ENCODE measurements at places on chromosomes 13 and 19.

DNA sequence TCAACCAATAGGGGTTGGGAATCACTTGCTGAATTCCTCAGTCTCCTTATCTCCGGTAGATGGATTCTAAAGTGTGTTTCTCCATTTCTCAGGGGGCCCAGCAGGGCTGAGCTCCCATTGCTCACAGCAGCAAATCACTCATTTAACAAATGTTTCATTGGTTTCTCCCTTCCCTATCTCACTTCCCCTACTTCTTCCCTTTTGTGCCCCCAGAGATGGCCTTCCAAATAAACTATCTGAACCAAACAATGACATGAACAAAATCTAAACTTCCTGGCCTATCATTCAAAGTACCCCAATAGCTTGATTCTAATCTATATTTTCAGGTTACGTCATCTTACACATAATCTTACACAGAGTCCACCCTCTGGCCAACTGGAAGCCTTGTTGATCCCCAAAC lies 60.4 kb downstream of the DLEU7 start:
- DNase-seq, result no peak

DNA sequence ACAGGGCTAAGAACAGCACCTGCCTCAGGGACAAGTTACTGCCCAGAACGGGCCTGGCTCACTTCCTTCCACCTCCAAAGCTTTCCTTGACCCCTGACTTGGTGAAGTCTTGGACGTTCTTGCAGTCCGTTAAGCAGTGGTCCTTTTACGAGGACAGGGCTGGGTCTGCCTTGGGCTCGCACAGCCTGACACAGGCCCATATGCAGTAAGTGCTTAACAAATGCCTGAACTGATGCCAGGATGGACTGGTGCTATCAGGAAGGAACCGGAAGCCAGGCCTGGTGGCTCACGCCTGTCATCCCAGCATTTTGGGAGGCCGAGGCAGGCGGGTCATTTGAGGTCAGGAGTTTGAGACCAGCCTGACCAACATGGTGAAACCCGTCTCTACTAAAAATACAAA lies 1.8 kb upstream of the PLK5 start:
- no peak for DNase-seq

- no peak for DNase-seq
Measured at GRCh38 chr19:46256855-46257254, 27.3 kb downstream of the IGFL1 start.

GRCh38 chr19:2634960-2635359 lies 67.5 kb downstream of the GNG7 start:
- DNase-seq, result no peak

DNA sequence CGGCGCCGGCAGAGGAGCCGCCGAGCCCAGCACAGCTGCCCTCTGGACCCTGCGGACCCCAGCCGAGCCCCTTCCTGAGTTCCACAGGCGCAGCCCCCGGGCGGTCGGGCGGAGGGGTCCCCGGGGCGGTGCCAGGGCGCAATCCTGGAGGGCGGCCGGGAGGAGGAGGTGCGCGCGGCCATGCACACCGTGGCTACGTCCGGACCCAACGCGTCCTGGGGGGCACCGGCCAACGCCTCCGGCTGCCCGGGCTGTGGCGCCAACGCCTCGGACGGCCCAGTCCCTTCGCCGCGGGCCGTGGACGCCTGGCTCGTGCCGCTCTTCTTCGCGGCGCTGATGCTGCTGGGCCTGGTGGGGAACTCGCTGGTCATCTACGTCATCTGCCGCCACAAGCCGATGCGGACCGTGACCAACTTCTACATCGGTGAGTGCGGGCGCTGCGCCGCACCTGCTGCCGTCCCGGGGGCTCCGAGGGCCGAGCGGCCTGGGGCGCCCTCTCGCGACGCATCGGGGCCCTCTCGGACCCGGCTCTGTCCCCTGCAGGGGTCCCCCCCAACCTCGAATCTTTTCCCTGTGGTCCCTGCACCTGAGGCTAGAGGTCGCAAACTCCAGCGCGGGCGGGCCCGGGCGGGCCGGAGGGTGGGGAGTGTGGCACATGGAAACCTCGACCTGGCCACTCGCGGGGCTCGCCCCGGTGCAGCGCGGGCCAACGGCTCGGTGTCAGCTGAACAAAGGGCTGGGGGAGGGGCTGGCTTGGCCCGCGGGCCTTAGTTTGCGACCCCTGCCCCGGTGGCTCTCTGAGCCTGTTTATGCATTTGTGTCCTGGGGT lies at the start of gene KISS1R:
Gene KISS1R, plus strand, starts transcription at position 11 of the 829 bp plus-strand sequence. Its CDS starts 170 bp downstream, at position 181.
- peak; percentile 54 for DNase-seq

DNA sequence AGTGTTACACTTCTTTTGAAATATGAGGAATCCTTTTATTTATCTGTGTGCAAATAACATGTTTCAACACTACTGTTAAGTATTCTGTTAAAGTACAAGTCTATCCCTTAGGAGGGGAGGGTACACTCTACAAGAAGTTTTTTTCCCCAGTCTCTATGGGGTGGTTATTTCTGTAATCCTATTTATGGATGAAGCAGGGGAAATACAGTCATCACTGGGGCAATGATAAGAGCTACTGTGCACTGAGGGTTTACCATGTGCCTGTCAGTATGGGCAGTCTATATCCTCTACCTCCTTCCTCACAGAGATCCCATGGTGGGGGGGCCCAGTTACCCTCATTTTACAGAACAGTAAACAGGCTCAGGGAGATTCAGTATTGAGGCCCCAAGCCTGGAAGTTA lies 16.6 kb upstream of the TRIM13 start:
- DNase-seq, result no peak

DNA sequence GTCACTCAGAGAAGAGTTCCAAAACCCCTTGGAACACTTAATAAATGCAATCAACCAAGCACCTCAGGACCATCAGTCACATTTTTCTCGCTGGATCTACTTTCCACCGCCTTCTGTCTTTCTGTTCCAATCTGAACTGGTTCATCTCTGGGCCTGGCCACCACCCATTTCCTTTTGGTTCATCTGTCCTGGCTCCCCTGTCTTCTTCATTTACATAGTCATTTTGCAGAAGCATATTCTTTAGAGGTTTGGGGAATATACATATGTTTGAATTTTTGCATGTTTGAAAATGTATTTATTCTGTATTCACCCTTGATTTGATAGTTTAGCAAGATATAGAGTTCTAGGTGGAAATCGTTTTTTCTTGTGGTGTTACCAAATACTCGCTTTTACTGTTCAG lies 188.2 kb downstream of the MTUS2 start:
- DNase-seq, result no peak

GRCh38 chr19:341386-342127 lies 3.0 kb downstream of the MIER2 start:
- no peak for DNase-seq

GRCh38 chr13:67833564-67833963 lies 603.4 kb upstream of the PCDH9 start:
- DNase-seq, result no peak

GRCh38 chr13:81683521-81683920 lies 1342.6 kb upstream of the SPRY2 start:
- no peak for DNase-seq

GRCh38 chr13:101139081-101139480 lies 277.2 kb downstream of the NALCN start:
- DNase-seq, result no peak

GRCh38 chr13:110442930-110443621 lies 118.4 kb downstream of the RAB20 start:
- DNase-seq, result no peak

DNA sequence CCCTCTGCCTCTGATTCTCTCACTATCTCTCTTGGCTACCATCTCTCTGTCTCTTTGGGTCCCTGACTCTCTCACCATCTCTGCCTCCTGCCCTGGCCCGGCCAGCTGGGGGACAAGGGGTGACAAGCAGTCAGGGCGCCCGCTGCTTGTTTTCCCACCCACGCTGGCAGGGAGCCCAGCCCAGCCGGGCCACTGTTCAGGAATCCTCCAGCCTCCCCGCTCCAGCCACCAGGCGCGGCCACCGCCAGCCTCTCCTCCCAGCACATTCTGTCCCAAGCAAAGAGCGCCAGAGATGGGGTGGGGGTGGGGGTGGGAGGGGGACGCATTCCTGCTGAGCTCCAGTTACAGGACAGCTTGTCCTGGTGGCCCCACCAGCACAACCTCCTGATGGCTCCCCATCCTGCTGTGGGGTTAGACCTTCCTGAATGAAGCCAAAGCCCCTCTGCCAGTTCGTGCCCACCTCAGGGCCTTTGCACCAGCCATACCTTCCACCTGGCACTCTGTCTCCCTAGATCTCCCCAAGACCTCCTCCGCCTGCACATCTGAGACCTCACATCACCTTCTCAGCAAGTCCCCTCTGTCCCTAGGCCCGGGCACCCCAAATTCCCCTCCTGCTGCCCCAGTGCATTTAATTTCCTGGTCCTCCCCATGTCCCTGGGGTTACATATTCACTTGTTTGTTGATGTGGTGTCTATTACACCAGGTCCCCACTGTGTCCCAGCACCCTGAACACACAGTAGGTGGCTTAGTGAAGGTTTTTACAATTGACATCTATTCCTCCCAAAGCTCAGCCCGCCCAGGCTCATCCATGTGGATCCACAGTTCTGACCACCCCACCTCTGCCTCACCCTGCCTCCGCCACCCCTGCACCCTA lies 12.5 kb downstream of the ARRDC2 start:
- DNase-seq, result peak; percentile 64

DNA sequence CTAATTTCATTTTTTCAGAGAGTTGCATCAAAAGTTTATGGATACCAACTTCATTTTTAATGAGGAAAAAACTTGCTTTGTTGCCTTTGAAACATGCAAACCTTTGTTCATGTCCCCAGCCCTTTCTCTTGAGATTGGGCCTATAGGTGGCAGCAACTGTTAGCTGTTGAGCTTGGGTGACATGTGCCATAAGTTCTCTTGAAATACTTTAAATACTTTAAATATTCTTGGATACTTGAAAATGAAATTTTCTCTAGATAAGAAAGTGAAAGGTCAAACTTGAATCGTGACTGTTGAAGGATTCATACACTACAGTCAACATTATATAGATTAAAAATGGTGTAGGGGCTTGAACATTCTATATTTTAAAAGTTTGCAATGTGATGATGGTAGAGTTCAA lies 294.9 kb downstream of the NDFIP2 start:
- no peak for DNase-seq

DNA sequence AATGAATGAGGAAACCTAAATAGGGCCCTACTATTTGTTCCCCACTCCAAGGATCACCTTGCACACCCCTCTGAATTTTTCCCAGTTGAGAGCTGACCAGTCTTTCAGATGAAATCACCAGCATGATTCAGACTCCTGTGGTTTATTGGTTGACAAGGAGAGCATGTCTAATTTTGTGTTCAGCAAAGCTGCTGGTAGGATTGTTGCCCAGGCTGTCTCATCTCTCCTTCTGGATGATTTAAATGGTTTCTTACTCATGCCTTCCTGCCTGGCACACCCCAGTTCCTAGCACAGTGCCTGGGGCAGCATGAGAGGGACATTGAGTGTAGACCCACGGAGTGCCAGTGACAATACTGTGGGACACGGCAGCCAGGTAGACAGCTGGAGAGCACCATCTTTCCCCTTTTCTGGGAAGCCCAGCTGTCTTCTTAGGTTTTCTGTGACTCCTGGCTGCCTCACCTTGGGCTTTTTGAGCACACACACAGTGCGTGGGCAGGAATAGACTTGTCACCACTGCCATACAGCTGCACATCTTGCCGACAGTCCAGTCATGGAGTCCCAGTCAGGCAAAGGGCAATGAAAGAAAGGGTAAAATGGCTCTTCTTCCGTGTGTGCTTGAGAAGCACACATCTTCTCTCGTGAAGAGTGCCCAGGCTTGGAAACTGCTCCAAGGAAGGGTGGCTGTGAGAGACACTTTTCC lies 12.3 kb downstream of the FGF9 start:
- DNase-seq, result no peak

DNA sequence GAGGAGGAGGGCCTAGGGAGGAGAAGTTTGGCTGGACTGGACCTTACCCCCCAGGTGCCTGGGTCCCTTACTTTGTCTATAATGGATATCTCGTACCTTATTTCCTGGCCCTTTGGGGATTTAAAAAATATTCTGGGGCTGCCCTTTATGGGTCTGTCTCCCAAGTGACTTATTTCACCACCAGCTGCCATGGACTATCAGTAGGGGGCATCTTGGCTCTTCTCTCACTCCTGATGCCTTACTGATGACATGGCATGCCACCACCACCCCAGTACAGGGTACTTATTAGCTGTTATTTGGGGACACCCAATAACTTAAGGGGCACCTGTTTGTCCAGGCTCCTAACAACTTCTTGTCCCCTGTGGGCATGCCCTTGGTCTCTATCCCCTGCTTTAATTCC lies 38.0 kb downstream of the NFIX start:
- no peak for DNase-seq
